ENCODE measurements at places on chromosomes 11 and 22.

DNA sequence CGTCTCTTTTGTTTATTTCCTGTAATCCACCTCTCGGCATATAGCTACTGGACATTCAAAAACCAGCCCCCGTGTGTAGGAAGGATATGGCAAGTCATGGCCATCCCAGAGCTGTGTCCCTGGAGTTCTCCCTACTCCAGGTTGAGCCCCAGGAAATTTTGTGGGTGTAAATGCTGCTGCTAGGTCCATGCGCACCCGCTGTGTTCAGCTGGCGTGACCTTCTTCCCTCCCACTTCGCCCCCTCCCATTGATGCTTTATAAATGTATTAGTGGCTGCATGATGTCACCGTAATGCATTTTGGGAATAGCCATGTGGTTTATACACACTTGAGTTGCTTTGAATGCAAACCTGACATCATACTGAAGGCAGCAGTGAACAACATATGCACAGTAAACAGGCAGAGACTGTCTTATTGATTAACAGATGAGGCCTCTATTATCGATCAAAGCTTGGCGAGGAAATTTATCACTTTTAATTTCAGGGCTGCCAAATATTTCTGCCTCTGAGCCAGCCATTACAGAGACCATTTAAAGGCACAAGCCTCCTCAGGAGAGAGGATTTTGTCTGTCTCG is 113.6 kb upstream of the NNMT start:
- DNase-seq: no peak

DNA sequence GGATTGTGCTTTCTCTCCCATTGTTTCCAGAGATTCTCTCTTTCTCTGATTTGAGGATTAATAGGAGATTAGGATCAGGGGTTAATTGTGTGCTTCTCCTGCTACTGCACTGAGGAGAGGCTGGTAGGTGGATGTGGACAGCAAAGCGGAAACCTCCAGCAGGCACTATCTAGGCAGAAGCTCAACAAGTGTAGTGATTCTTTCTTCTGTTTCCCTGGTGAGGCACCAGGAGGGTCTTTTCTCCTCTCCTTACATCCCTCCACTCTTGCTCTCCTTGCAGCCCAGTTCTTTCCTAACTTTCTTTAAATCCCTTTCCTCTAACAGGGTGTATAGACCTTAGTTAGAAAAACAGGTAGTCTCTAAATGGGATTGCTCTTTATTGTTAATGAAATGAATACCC is 1.9 kb upstream of the ZBTB16 start:
- DNase-seq: no peak

DNA sequence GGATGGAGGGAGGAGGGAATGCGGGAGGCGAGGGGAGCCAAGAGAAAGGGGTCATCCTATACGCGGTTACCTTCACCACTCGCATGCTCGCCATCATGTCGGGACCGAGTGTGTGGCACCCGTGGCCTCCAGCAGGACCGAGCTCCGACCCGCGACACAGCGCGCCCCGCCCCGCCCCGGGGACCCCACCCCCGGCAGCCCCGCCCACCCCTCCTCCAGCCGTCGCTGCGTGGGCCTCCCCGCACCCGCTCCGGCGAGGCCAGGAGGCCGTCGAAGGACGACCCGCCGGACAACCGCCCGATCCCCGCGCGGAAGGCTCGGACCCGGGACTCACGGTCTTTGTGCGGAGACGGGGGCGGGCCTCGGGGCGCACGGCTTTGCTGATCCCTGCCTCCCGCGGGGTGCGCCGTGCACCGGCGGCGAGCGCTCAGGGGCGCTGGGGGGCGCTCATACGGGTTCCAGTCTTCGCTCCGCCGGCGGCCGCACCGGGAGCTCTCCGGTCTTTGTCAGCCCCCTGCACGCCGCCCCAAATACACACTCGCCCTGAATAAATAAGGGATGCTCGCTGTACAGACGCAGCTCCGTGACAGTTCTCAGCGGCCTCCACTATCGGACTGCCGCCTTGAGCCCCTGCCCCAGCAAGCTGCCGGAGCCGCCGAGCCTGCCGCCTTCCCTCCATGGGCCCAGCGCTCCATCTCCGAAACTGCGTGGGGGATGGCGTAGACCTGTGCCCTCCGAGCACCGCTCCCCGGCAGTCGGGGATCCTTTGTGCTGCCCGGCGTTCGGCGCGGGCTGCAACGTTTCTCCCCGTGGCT is at the start of gene UBE2L6:
Gene UBE2L6, minus strand, starts transcription at position 158 of the 815 bp plus-strand sequence. Its CDS starts 61 bp downstream, at position 97.
- DNase-seq: peak; percentile 42

DNA sequence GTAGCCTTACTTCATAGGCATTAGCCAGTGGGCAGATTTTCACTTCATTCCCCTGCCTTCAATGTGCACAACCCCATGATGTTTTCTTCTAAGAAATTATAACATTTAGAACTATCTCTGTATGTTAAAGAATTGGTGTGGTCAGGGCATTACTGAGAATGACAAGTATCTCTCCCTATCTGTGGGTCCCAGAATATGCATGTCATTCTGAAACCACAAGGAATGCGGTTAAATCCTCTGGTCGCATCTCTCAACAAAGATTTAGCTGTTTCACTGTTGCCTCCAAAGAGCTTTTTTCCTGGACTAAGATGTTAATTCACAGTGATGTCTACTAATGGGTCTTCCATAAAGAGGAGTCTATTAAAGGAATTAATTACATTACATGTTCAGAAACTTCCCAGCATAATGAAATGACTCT is 62.7 kb downstream of the LIF start:
- DNase-seq: no peak

- DNase-seq: no peak
These were observed 7.7 kb upstream of the UBASH3B start for GRCh38 chr11:122647736-122648275.

DNA sequence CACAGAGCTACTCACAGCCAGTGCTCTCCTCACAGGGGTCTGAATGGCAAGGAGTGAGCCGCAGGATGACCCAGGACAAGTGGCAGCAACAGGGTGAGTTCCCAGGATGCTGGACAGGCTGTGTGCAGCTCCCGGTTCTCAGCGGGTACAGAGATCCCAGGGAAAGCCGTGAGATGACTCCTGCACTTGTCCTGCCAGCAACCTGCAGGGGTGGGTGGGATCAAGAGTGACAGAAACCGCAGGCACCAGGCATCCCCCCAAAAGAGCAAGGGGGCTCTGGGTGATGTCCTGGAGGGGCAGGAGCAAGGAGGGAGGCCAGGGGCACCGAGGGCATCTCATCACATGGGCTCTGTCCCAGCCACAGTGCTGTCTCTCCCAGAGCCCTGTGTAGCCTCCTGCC is 15.9 kb upstream of the PRODH start:
- no peak for DNase-seq

DNA sequence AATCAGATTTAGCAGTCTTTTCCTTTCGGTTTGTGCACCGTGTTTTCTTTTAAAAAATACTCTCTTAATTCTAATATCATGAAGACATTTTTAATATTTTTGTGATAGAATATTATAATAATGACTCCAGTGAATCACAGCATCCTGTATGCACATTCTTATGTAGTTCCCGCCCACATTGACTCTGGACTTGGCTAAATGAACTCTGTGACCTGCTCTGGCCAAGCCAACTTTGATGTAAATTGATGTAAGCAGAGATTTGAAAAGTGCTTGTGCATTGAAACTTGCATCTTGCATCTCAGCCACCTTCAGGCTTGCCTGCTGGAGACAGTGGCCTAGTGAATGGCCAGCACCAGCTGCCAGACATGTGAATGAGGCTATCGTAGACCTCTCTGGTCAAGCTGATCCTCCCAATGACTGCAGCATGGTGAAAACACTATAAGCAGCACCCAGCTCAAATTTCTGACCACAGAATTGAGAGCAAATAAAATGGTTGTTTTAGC is 29.2 kb upstream of the PGM2L1 start:
- DNase-seq: no peak

- no peak for DNase-seq
These were observed 384.4 kb downstream of the MIAT start for GRCh38 chr22:27041745-27042310.

DNA sequence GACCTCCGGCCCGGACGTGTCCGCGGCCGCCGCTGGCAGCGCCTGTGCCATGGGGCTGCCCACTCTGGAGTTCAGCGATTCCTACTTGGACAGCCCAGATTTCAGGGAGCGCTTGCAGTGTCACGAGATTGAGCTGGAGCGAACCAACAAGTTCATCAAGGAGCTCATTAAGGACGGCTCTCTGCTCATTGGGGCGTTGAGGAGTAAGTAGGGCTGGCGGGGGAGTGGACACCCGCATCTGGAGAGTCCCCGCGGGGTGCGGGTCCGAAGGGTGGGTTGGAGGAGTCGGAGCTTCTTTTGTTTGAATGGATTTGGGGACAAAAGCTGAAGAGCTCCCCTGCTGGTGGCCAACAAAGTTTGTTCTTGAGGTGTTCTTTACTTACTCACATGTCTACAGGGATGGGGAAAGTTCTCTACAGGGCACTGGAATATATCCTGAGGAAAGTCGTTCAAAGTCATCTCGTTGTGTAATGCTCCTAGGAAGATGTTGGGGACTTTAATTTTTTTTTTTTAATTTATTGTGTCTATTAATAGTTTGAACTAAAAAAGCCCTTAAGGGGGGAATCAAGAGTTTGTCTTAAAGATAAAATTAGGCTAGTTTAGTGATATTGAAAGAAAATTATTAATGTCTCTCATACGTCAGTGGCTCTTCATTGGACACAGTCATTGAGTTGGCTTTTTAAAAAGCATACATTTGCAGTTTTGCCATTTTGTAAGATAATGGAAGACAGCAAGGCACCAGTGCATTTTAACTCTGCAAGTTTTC is 725 bp downstream of the ARHGAP42 start:
- DNase-seq: no peak

DNA sequence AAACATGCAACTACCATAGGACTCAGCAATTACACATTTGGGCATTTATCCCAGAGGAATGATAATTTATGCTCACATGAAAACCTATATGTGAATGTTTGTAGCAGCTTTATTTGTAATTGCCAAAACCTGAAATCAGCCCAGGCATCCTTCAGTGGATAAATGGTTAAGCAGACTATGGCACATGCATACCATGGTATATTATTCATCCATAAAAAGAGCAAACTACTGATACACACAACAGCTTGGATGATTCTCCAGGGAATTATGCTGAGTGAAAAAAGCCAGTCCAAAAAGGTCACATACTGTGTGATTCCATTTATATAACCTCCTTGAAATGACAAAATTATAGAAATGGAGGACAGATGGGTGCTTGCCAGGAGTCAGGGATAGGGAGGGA is 86.7 kb downstream of the ALX4 start:
- DNase-seq: no peak

DNA sequence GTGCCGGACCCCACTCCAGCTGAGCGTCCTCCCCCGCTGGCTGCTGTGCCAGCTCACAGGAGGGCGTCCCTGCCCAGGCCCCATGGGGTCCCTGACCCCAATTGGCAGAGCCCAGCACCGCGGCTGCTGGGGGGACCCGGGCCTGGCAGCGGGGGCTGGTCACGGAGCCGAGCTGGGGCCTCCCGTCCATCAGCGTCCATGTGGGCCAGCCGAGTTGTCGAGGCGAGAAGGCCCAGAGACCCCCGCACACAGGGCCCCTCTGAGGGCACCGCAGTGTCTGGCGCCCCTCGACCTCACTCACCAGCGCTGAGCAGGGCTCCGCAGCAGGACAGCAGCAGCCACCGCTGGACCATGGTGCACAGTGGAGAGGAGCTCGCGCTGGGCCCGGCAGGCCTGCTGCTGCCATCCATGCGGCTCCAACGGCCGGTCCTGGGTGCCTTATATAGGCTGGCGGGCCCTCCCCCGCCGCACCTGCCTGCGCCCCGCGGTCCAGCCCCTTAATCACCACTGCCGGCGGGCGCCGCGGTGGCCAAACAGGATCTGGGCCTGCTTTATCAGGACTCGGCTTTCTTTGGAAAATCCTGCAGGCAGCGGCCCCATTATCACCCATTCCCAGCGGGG is at the start of gene MUC6:
Gene MUC6, minus strand, starts transcription at position 416 of the 621 bp plus-strand sequence. Its CDS starts 63 bp downstream, at position 353.
- no peak for DNase-seq

DNA sequence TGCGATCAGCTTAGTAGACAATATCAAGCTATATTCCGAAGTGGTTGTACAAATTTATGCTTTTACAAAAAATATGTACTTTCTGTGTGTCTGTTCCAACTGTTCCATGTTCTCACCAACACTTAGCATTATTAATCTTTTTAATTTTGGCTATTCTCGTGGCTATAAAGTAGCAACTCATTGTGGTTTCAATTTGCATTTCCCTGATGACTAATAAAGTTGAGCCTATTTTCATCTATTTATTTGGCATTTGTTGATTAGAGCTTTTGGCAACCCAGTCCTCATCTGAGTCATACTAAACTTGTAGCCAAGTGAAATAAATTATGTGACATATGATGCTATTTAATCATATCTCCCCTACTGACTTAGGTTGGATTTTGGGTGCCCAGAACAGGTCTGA is 115.9 kb downstream of the FBXO7 start:
- DNase-seq: no peak

- DNase-seq: no peak
These were observed 7.7 kb downstream of the MUC2 start for GRCh38 chr11:1082346-1082727.
